ENCODE measurements at places on chromosomes 1 and 21.

GRCh38 chr21:17829472-17829871 lies 10.3 kb upstream of the C21orf91 start:
- no peak for DNase-seq

GRCh38 chr1:40932006-40932405 lies 47.5 kb upstream of the CTPS1 start:
- no peak for DNase-seq

- no peak for DNase-seq
These were observed 69.2 kb upstream of the MAGI3 start for GRCh38 chr1:113320972-113321680.

- DNase-seq = no peak
These were observed 112.7 kb upstream of the JUN start for GRCh38 chr1:58896246-58897183.

GRCh38 chr1:170078610-170079189 lies 4.2 kb upstream of the KIFAP3 start:
- no peak for DNase-seq

- DNase-seq = no peak
These were observed 3.1 kb upstream of the KRTAP21-1 start for GRCh38 chr21:30758306-30758705.

- DNase-seq = no peak
These were observed 15.3 kb upstream of the PGBD5 start for GRCh38 chr1:230441183-230442029.

- DNase-seq = no peak
These were observed 471.1 kb upstream of the B3GALT2 start for GRCh38 chr1:193657552-193657951.

- no peak for DNase-seq
These were observed 15.7 kb downstream of the DYRK3 start for GRCh38 chr1:206651014-206651413.

DNA sequence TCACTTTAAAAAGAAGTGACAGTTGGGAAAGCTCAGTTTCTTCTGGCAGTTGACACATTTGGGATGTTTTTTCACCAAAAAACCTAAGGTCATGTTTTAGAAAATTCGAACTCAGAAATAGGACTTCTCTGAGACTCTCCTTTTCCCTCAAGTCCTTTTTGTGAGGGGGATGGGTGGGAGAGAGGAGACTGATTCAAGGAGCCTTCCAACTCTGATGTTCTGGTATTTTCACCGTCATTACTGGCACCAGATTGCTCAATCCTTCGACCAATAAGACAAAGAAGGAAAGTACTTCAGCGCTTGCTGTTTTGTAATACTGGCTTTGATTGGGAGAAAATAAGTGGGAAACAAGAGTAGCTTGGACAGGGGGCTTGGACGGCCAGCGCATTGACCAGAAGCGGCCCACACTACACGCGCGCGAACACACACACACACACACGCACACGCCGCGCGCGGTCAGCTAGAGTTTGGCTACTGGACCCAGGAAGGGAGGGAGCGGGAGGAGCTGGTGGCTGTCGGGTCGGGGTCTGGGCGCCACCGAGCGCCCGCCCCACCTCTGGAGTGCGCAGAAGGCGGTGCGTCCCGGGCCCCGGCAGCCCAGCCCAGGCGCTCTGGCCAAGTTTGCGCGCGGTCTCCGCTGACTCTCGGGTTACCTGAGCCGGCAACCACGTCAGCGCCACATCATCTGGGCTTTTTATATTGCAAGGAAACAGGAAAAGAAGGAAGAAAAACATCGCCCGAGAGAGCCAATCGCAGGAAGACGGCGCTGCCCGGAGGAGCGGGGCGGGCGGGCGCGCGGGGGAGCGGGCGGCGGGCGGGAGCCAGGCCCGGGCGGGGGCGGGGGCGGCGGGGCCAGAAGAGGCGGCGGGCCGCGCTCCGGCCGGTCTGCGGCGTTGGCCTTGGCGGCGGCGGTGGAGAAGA lies at the start of gene KCNK1:
Gene KCNK1 (plus strand): TSS at position 855 of the 921 bp plus-strand sequence. CDS start 66 bp downstream, at position 921.
- peak; percentile 55 for DNase-seq

DNA sequence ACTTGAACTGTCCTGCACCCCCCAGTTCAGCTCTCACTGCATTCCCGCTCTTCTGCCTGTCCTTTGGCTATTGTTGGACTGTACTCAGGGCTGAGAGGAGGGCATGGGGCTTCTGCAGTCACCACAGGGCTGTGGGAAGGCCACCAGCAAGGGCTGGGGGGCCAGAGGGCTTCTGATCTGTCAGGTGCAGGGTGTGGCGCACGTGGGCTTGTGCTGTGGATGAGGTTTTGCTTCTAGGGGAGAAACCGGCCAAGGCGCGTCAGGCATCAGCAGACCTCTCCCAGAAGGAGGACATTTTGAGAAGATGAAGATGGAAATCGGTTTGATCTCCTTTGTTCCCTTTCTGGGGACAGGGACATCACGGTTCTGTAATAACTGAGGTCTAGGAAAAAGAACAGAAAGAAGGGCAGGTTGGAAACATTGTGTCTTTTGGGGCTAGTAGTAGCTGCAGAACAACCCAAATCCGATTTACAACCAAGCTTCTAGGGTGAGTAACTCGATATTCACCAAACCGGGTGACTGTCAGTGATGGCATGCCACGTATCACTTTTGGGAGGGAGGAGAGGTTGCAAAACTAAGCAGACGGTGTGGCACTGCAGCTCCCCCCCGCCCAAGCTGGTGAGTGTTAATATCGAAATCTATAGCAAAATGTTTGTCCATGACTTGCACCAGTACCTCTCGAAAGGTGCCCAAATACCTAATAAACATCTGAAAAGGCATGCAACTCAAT lies 40.9 kb downstream of the AGPAT3 start:
- DNase-seq = no peak

GRCh38 chr1:181175356-181175910 lies 86.9 kb downstream of the IER5 start:
- DNase-seq = no peak

GRCh38 chr1:248686815-248687214 lies 15.8 kb downstream of the OR14I1 start:
- DNase-seq = no peak

GRCh38 chr1:25614501-25615171 lies 2.0 kb upstream of the MAN1C1 start:
- no peak for DNase-seq

DNA sequence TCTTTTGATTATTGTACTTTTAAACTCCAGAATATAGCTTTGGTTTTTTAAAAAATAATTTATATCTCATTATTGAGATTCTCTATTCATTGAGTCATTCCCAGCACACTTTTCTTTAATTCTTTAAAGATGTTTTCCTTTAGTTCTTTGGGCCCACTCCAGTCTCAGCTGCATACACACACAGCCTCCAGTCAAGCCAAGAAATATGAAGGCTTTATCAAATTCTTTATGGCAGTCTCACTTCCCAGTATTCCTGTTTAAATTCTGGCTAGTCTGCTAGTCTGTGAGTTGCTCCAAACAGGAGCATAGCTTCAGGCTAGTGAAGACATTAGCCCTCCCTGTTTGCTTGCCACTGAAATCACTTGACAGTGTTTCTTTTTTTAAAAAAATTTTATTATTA lies 61.2 kb downstream of the CRP start:
- DNase-seq = no peak

DNA sequence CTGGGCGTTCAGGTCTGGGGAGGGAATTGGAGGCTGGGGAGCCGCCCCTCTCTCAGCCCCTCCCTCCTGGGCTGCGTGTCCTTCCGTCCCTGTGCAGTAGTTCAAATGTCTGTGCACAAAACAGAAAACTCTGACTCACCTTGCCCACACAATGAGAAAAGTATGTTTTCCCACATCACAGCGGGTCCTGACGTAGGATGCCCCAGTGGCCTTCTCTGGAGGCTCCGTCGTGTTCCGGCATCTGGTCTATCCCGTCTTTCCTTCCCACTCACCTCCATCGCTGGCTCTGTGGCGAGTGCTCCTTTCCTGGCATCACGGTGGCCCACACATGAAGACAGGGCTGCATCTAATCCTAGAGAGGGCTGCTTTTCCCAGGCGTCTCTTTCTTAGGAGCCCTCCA lies 224.0 kb downstream of the KAZN start:
- DNase-seq = no peak

DNA sequence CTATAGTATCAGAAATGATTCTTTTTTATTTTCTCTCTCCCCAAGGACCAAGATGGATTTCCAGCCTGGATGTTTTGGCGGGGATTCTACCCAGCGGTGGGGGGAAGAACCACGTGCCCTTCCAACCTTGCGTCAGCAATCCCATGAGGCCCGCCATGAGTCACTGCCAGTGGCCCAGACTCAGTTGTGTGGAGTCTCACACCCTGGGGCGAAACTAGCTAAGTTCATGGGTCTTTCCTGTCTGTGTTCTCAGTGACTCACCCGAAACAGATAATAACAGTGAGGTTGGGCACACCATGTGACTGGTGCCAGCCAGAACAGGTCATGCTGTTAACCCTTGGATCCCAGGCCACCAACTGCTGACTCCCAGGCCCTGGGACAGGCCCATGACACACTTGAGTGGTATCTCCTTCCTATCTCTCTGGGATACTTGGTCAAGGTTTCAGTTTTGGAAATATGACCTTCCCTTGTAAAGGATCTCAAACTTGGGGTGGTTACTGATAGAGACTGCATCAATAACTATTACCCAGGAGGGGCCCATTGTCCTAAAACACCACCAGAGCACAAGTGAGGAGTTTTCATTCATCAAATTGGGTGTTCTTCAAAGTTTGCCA lies 98.0 kb upstream of the DUSP10 start:
- no peak for DNase-seq

GRCh38 chr1:158516966-158517365 lies 37.2 kb downstream of the OR6Y1 start:
- no peak for DNase-seq
